SJCRH30 (cell line): ENCODE measurements at places on chromosomes 3 and 15. TPM values are rescaled to one million over a fixed set of nuclear protein-coding genes. Genes with fewer than 3 reads are reported as not detected.
A peak's percentile ranks its signal among the peaks of the same experiment; 100 is the strongest.

- no peak for DNase-seq
These were observed 103.7 kb downstream of the PEX5L start for GRCh38 chr3:179933080-179933479.

GRCh38 chr3:23991683-23992628 is 46.9 kb downstream of the NR1D2 start:
- DNase-seq, result peak; percentile 63

- no peak for DNase-seq
These were observed 14.2 kb upstream of the PPP1R2 start for GRCh38 chr3:195557322-195557721.

DNA sequence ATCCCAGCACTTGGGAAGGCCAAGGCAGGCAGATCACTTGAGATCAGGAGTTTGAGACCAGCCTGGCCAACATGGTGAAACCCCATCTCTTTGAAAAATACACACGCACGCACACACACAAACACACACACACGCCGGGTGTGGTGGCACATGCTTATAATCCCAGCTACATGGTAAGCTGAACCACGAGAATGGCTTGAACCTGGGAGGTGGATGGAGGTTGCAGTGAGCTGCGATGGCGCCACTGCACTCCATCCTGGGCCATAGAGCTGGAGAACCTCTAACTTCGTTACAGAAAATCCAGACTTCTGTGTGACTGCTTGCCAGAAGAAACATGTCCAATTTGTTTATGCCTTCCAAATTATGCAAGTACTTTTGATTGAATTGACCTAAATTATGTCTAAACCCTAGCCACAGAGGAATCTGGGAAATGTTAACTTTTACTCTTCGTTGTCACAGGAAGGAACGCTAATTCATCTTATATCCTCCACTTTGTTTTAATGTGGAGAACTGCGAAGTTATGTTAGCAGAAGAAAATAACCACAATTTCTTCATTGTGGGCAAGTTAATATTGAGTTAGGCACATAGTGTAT is 21.7 kb downstream of the TRIM59 start:
- DNase-seq, result no peak

GRCh38 chr15:99211926-99212325 is 37.5 kb downstream of the TTC23 start:
- no peak for DNase-seq

- peak; percentile 83 for DNase-seq
These were observed at the start of gene DZIP1L for GRCh38 chr3:138114988-138115971. TSS of gene DZIP1L (minus strand) at chr3:138115608. CDS start at chr3:138103971, 11,637 bp downstream.

GRCh38 chr15:72783004-72783639 is 436 bp downstream of the ADPGK start:
- no peak for DNase-seq

- no peak for DNase-seq
These were observed 153.1 kb downstream of the PGPEP1L start for GRCh38 chr15:98854496-98854895.

DNA sequence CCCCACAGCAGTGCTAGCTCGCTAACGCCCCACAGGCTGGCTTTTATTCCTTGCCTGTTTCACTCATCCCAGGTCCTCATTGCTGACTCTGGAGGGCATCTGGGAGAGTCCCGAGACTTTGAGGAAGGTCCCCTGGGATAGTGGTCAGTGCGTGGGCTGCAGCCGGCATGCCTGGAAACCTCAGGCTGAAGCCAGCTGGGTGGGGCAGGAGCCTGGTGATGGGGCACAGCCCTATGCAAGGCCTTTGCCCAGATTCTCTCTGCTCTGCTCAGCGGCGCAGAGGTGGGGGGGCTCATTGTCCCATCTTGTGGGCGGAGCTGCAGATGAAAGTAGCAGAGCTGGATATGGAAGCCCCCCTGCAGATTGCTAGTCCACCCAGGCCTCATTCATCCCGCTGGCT is 55.7 kb upstream of the SMAD6 start:
- peak; percentile 59 for DNase-seq

DNA sequence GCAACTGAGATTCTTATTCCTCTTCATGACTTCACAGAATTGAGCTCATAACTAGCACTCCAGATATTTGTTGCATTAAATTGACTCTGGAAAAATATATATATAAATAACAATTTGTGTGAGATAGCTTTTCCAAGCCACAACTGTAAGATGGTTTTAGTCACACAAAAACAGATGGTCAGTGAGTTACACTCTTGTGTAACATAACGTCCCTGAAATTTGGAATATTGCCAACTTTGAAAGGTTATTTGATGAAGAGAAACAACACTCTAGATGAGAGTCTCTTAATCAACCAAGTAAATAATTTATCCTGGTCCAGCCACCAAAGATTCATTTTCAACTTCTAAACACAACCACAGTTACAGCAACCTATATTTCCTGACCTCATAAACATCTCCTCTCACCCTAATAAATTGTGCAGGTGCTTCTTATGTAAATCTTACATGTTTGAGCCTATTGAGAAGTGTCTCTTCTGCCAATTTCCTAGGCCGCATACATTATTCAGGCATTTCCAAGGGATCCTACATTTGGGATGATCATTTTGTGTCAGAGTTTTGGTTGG is 84.9 kb upstream of the ACP3 start:
- DNase-seq, result no peak

- DNase-seq, result no peak
These were observed 76.2 kb downstream of the TGFBR2 start for GRCh38 chr3:30682434-30683155.

- DNase-seq, result peak; percentile 39
These were observed 107.1 kb upstream of the FHIT start for GRCh38 chr3:61358364-61358763.

GRCh38 chr3:1848935-1849334 is 249.7 kb upstream of the CNTN4 start:
- no peak for DNase-seq

DNA sequence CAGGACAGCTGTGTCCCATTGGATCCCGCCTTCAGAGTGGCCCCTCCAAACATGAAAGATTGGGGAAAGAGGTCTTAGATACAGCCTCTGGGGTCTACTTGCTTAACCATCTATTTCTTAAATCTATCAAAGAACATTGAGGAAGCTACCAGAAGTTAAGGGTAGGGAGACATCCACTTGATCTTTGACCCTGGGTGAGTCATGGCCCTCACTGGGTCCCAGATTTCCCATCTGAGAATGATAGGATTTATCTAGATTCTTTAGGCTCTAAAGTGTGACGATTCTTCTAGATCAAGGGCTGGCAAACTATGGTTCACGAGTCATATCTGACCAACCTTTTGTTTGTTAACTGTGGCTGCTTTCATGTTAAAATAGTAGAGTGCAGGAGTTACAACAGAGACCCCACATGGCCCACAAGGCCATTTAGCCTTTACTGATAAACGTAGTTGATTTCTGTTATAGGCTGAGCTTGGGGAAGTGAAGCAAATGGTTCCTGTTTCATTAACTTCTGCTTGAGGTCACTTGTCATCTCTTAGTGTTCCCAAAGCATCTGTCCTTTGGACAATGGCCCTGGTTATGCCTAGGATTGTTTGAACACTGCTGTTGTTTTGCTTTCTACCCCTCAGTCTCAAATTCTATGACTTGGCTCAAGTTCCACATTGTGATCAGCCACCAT is 8.0 kb downstream of the MUC13 start:
- DNase-seq, result no peak

DNA sequence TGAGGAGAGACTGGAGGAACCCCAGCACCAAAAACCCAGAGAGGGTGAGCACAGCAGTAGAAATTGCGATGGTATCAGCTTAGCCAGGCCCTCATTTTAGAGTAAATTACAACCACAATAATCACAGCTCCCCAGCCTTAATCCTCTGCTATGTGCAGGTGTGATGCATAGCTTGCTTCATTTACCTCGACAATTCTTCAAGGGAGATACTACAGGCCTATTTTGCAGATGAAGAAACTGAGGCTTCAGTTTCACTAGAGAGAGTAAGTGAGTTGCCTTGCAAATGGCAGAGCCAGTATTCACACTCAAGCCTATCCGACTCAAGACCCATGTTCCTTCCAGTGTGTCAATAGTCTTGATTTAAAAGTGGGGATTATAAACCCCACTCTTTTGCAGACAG is 33.4 kb downstream of the LSM3 start:
- DNase-seq, result no peak

- DNase-seq, result no peak
These were observed 17.4 kb downstream of the GPR160 start for GRCh38 chr3:170055209-170055608.

DNA sequence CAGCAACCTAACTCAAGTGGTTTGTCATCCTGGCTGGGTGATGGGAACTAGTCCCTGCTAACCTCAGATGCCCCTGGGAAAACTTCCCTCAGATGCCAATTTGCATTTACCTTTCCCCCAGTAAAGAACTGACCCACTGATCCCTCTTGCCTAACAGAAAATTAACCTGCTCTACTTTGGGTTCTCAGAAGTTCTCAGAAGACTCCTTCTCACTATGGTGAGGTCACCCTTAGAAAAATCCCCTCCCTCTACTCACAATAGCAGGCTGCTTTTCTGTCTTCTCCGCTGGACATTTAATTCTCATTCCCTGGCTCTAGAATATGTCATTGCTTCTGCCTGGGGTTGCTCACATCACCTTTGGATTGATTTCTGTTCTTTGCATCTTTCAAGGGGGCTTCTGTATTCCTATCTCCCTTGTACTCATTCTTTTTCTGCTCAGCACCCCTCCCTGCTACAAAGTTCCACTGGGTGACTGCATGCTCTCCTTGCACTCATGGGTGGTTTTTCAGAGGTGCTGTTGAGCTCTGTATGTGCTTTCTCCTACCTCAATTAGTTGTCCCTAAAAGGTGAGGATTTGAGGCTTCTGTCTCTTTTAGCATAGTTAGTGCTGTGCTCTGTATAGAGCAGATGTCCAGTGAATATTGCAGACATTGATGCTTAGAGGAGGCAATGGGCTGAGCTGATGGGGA is 869 bp downstream of the PLA1A start:
- DNase-seq, result no peak

DNA sequence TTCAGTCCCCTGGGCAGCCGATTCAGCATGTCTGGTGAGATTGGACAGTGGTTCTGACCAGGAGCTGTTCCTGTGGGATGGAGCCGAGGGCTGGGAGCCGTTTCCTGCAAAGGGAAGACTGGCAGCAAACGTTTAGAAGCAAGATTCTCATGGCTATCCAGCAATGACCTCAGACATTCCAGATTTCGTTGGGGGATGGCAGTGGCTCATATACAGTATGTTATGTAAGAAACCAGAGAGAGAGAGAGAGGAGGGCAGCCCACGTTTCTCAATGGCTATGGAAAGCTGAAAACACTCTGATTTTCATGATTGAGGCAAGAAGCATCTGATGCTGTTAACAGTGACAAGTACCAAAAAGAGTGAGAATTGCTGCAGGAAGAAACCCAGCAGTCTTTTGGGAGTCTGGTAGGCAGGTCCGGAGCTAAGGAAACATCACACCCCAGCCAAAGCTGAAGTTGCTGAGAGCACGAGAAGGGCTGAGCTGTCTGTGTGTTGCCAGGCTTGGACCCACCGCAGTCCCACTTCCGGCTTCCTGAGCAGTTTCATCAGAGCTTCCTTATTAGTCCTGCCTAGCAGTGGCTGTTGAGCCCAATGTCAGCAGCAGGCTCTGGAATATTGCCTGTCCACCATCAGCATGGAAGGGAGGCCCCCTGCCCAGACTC is 25.6 kb upstream of the VPS8 start:
- DNase-seq, result peak; percentile 55

DNA sequence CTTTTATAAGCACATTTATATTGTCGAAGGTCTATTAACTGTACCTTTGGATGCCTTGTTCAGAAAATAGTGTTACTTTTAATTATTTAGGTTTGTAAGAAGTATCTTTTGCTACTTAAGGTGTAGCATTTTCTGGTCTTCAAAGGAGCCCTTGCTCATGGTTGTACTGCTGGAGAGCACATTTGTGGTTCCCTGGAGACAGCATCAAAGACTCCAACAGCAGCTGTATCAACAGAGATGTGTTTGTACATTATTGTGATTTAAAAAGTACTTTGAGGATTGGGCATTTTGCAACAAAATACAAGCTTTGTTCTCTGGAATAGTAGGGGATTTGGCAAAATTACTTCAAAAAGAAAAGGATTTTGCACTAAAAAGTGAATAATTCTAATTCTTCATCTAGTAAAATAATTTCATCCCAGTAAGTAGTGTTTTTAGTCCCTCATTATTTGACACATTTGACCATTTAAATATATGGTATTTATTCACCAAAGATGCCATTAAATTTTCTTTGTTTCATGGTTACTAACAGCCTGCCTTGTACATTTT is 16.5 kb downstream of the TBC1D23 start:
- DNase-seq, result peak; percentile 68

DNA sequence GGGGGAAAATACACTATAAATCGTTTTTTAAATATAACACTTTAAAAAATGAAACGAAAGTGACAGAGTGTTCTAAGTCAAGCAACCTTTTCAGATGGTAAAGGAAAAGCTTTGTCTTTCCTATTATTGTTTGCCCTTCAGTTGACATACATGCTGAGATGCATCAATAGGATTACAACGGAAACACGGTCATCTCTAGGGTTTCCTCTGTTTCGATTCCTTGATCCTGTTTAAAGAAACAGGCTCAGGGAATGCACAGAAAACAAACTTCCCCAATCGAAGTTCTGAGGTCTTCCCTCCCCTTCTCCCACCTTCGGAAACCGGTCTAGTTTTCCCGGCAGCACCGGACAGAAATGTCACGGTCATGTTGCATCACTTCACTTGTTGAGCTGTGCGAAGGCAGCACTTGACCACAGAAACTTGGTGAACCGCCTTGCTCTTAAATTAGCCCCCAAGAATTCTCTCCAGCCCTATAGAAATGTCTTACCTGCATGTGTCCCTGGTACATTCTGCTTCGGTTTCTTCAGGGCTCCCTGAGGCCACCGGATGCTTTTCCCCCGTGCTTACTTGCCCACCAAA is 556 bp downstream of the PEX5L start:
- no peak for DNase-seq

GRCh38 chr3:110544730-110545129 is 526.9 kb upstream of the NECTIN3 start:
- no peak for DNase-seq

- DNase-seq, result no peak
These were observed 827.1 kb downstream of the PLOD2 start for GRCh38 chr3:145333931-145334330.

DNA sequence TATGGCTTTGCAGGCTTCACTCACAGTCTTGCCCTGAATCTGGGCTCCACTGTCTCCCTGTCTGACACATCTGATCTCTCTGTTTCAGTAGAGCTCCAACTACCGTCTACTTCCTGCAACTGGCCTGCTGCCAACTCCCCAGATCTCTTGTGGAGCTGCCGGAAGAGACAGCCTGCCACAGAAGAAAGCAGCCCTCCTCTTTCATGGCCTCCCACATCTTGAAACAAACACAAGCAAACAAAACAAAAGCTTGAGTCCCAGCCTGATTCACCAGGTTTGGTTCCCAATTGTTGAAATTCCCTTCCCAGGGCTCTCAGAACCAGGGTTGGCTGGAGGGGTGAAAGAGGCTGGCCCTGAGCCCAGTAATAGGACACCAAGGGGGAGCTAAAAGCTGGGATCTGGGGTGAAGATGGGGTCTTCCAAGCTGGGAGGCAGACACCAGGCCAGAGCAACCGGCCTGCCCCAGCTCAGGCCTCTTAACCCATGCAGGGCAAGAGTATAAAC is 55.3 kb upstream of the CA12 start:
- peak; percentile 78 for DNase-seq

- no peak for DNase-seq
These were observed 1.7 kb downstream of the AKAP13 start for GRCh38 chr15:85381850-85382751.

GRCh38 chr15:100759698-100760356 is 119.8 kb upstream of the ALDH1A3 start:
- DNase-seq, result no peak

The SI gene
- not detected in 2 replicates for total RNA-seq

The GPR160 gene
- 0.33 and 0.40 TPM in 2 replicates for total RNA-seq

The SKOR1 gene
- 3.1 and 4.5 TPM in 2 replicates for total RNA-seq

The RHCG gene
- not detected in 2 replicates for total RNA-seq

The MAPKBP1 gene
- total RNA-seq, result 10.9 and 14.5 TPM in 2 replicates

The ITGA11 gene
- total RNA-seq, result not detected in 2 replicates

The TBC1D21 gene
- total RNA-seq, result not detected in 2 replicates
